Stimulated activated CD8-positive, alpha-beta memory T cell treated with anti-CD3 and anti-CD28 coated beads, Interleukin-4, amount 100 ng/mL, for 1 hour (primary cell): ENCODE measurements at places on chromosomes 6 and 20.

DNA sequence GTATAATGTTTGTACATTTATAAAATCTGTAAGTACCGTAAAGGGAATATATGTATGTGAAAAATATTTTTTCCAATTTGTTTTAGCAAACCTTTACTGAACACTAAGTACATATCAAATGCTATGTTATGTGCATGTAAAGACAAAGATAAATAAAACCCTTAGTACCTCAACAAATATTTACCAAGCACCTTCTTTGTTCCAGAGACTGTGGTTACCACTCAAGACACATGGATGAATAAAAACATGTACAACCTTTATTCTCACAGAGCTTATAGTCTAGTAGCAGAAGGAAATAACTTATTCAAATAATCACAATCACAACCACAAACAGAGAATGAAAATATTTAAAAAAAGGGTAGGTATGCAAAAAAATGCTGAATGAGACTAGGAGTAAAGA, 17.5 kb downstream of the TMX4 start:
- no peak for DNase-seq

DNA sequence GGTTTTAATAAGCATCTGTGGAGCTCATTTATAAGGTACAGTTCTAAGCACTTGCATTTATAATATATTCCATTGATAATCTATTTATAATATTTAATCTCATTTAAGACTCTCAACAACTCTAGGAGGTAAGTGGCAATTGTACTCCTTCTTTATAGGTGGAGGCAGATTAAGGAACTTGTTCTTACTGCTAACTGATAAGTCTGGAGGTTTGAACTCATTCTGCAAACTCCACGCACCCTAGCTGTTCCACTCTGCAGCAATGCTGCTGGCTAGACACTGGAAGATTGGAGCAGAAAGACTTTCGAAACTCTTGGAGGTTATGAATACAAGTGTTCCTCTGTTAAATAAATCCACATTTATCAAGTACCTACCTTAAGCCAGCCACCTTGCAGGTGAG, 793 bp upstream of the HDAC2 start:
- no peak for DNase-seq

- no peak for DNase-seq
These were observed 263.4 kb upstream of the CHD6 start for GRCh38 chr20:41881466-41882046.

DNA sequence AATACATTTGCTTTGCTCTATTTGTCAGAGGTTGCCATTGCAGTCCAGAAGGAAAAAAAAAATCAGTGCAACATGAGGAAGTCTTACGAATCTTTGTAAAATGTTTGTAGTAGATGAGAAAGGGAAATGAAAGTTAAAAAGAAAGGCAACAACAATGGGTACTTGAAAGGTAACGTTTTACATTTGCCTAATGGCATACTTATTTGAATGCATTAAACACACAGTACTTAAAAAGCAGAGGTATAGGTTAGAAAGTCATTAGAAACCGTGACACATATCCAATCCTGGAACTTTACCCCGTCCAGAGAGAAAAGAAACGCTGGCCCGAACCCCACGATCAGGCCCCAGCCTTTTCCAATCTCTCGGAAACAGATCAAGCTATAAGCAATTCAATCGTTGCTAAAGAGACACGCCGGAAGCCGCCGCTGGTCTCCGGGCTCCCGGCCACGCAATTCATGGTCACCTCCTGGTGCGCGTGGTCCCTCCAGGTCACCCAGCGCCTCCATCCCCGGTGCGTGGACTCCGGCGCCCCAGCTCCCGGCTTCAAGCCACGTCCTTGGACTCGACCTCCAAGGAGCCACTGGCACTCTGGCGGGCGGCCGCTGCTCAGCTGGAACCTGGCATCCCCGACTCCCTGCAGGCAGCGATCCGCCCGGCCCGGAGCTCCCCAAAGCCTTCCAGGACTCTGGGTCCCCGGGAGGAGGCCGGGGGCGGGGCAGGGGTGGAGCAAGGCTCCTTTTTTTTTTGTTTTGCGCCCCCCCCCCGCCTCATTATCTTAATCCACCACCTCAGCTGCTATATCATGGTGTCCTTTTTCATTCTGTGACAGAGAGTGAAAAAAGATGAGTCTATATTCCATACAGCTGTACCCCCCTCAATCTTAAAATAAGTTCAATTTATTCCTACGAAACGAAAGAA, at the start of gene SLC18B1:
SLC18B1 (minus strand) TSS at position 687 of the 918 bp plus-strand sequence; CDS start at position 506, 181 bp downstream.
- no peak for DNase-seq

- DNase-seq, result no peak
These were observed 179.8 kb downstream of the LINC00237 start for GRCh38 chr20:20926222-20926905.

DNA sequence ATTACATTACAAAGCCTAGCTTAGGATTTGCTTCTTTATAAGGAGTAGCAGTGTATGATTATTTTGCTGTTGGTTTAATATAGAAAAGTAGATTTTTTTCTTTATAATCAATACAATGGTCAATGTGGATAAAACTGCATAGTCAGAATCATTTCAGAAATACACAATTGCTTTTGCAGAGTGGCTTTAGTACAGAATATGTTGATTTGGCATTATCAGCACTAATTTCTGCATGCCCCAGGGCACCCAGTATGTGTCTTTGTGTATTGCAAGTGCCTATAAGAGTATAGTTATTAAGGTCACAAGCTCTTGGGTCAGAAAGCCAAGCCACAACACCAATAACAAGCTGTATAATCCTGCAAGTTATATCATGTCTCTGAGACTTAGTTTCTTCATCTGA, 258.4 kb downstream of the PLCB1 start:
- DNase-seq, result no peak

DNA sequence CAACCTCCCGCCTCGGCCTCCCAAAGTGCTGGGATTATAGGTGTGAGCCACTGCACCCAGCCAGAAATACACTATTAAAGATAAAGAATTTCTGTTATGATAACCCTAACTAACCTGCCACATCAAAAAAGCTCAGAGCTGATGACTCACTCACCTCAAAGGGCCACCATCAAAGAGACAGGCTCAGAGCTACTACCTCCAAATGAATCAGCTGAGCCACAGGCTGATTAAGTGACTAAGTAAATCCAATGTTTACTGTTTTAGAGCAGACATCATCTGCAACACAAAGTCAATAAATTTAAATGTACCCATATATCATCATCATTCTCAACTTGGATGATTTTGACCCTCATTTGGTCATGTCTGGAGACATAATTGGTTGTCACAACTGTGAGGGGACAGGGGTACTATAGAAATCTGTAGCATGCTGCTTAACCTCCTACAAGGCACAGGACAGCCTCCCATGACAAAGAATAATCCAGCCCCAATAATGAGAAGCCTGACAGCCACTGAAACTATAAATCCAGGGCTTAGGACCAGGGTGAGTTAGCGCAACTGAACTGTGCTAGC, 106.5 kb downstream of the ATP9A start:
- peak; percentile 20 for DNase-seq

- DNase-seq, result peak; percentile 87
These were observed at the start of the genes CAGE1 and RIOK1 for GRCh38 chr6:7389451-7390225. Gene CAGE1, minus strand, starts transcription at chr6:7389742. Its CDS starts 2,569 bp downstream, at chr6:7387173. Gene RIOK1, plus strand, starts transcription at chr6:7389808. Its CDS starts 195 bp downstream, at chr6:7390003.

DNA sequence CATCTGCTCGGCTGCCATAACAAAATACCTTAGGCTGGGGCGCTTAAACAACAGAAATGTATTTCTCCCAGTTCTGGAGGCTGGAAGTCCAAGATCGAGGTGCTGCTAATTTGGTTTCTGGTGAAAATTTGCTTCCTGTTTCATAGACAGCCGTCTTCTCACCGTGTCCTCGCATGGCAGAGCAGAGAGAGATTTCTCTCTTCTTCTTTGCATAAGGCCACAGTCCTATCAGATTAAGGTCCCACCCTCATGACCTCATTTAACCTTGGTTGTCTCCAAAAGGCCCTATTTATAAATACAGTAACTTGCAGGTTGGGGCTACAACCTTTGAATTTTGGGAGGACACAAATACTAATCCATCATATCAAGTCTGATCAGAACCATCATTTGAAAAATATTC, 544.3 kb downstream of the KIF16B start:
- no peak for DNase-seq

- no peak for DNase-seq
These were observed 4.5 kb upstream of the TREM2 start for GRCh38 chr6:41167173-41167963.

GRCh38 chr6:167513778-167514177, 188.9 kb downstream of the TTLL2 start:
- DNase-seq, result no peak

DNA sequence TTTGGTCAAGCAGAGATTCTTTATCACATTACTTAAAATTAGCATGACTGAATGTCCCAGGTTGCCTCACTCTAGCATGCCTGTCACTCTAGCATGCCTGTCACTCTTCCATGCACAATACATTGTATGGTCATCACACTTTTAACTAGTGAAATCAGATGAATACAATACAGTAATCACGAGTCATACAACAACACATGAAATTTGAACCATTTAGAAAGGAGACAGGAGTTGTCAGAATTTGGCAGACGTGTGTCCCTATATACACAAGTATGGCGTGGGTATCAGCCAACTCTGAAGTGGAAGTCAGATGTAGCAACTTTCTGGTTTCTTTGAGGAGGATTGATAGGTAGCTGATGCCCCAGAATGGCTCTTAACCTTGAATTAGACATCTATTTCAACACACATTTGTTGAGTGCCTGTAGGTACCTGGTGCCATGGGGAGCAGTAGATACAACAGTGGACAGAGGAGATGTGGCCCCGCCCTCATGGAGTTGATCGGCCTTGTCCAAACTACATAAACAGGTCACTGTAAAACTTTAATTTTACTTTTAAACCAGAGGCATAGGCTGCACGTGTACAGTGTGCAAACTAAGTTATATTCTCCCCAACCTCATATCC, 116.1 kb upstream of the TIAM2 start:
- no peak for DNase-seq

GRCh38 chr20:57594092-57594951, 25.9 kb downstream of the ZBP1 start:
- DNase-seq, result no peak

DNA sequence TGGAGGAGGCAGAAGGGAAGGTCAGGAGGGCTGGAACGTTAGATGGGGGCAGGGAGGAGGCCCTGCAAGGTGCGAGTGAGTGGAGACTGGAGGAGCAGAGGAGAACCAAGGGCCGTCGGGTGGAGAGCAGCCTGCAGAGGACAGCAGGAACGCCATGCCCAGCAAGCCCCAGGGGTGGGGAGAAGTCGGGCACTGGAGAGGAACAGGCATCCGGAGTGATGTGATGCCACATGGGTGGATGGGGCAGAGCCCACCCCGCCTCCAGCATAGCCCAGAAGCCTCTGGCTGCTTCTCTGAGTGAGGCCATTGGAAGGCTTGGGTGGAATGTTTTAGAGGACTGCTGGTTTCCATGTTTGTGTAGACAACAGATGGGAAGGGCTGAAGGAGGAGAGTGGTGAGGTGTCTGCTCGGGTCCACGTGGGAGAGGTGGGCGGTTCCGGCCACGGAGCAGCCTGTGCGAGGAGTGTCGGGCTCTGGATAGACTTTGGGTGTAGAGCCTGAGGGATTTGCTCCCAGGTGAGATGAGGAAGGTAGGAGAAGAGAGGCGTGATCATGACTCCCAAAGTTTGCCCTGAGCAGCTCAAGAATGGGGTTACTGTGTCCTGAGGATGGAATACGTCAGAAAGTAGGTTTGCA, 221.4 kb downstream of the SMOC2 start:
- DNase-seq, result no peak

DNA sequence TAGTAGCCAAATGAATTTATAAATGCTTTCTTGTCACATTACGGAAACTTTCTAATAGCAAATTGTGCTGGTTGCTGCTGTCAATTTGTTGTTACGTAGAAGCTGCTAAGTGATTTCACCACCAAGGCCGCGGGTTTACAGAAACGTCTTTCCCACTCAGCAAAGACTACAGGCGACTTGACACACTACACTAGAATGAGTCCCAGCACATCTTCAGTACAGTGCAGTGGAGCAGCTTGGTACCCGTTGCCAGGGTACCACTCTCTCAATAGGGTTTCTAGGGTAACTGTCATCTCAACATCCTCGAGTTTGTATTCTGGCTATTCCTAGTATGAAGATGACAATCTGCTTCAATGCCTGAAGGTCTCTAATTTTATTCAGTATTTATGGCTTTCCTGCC, 22.7 kb upstream of the ZDHHC14 start:
- no peak for DNase-seq

DNA sequence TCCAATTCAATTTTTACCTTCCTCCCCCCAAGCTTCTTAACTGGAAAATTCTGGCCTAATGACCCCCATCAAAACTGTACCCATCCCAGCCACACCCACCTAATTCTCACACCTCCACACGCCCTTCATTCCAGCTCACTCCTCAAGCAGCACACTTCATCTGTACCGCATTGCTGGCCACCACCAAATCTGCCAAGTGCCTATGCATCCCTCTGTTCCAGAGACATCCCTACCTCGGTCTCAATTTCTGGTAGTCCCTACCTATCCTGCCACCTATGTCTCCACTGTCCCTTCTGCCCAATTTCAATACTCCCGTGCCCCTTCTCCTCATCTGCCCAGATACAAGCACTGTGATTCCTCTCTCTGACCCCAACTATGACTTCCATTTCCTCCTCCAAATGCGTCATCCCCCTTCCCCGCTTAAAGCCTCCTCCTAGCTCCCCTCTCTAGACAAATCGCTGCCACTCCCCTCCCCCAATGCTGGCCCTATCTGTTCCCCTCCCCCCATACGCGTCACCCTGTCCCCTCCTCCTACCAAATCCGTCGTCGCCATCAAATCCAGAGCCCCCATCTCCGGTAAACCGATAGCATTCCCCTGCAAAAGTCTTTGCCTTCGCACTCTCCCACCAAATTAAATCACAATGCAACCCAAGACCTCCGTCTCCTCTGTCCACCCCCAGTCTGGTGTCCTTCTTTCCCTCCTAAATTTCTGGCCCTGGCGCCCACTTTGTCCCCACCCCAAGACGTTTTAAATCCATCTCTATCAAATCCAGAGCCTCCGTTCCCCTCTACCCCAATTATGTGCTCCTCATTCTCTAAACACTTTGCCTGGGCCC, 1.2 kb downstream of the MTCH1 start:
- DNase-seq, result peak; percentile 13

DNA sequence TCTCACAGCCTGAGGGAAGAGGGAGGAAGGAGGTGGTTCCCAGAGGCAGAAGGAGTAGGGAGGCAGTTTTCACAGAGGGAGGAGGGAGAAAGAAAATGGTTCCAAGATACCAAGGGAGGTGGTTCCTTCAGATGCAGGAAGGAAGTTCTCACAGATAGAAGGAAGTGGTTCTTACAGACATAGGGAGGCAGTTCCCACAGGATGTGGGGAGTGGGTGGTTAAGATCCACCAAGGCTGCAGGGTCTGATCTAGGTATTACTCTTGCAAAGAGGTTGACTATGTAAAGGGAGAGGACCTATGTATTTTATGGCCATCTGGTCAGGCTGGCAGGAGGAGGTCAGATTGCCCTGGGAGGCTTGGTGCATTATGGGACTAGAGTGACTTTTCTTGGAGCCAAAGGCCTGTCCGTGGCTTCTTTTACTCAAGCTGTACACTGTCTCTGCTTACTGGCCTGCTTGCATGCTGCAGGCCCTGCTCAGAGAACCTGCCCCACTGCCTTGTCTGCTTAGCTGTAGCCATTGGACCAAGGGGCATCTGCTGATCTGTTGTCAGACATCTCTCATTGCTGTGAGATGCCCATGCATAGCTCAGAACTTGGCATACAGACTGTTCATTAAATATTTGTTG, 283.7 kb downstream of the DHX35 start:
- DNase-seq, result no peak
